ENCODE measurements at places on chromosomes 2 and 18. TPM values are rescaled to one million over a fixed set of nuclear protein-coding genes. Genes with fewer than 3 reads are reported as not detected.

- ATAC-seq, result no peak
Measured at GRCh38 chr2:20382965-20383810, 32.5 kb upstream of the PUM2 start.

WNT6 gene
- not detected for total RNA-seq

DNA sequence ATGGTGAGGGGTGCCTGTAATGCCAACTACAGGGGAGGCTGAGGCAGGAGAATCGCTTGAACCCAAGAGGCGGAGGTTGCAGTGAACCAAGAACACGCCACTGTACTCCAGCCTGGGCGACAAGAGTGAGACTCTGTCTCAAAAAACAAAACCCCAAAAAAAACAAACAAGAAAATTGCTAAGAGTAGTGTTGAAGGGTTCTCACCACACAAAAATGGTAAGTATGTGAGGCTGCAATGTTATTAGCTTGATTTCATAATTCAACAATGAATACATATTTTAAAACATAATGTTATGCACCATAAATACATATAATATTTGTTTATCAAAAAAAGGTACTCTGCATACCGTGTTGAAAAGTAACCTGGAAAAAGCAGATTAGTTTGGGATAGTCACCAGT, 45.8 kb downstream of the PSMG2 start:
- ATAC-seq, result no peak

GRCh38 chr2:108534584-108535356, 500 bp downstream of the LIMS1 start:
- no peak for ATAC-seq

MBD5 gene
- total RNA-seq, result 52.4 TPM

- no peak for ATAC-seq
Measured at GRCh38 chr2:169036736-169037440, 5.8 kb upstream of the ABCB11 start.

DNA sequence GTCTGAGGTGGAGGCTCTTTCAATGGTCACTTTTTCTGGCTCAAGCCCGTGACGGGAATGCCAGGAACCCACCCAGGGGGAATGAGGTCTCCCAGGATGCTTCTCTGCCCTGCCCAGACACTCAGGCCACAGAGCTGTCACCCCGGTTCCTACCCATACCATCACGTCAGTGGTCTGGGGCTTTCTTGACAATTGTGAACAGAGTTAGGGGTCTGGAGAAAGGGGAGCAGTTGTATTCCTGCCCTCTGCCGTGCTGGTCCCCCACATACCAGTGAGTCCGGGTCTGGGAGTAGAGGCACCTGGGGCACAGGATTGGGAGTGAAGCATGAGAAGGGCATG, 97.2 kb downstream of the B3GNT2 start:
- no peak for ATAC-seq

GRCh38 chr2:24577481-24577880, 86.4 kb downstream of the NCOA1 start:
- no peak for ATAC-seq

TEKT4 gene
- total RNA-seq, result not detected

- ATAC-seq, result no peak
Measured at GRCh38 chr2:71781695-71782228, 328.4 kb downstream of the DYSF start.

Data from motor neuron (in vitro differentiated cells).